SHP77 treated with DMSO at 0.1 percent for 48 hours (cell line): ENCODE measurements at places on chromosomes 5 and 9.

- no peak for DNase-seq
Measured at GRCh38 chr9:89139455-89139854, 39.2 kb downstream of the SHC3 start.

DNA sequence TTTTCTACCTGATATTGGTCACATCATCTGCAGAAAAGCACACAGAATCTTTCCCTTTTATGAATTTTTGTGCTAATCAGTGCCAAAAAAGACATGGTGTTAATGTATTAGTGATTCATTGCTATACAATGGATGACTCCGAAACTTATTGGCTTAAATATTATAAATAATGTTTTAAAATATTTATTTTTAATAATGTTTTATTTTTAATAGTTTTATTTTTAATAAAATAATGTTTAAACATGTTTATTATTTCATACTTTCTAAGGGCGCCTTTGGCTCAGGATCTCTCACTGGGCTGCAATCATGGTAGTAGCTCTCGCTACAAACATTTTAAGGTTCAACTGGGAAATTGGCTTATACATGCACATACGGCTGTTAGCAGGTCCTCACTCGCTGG is 65.7 kb downstream of the CDH12 start:
- no peak for DNase-seq

GRCh38 chr5:36301858-36302603 is at the start of gene RANBP3L:
TSS of gene RANBP3L (minus strand) at chr5:36301902. CDS start at chr5:36301416, 486 bp downstream.
- no peak for DNase-seq

GRCh38 chr9:107750741-107751566 is 261.4 kb upstream of the KLF4 start:
- DNase-seq: no peak

DNA sequence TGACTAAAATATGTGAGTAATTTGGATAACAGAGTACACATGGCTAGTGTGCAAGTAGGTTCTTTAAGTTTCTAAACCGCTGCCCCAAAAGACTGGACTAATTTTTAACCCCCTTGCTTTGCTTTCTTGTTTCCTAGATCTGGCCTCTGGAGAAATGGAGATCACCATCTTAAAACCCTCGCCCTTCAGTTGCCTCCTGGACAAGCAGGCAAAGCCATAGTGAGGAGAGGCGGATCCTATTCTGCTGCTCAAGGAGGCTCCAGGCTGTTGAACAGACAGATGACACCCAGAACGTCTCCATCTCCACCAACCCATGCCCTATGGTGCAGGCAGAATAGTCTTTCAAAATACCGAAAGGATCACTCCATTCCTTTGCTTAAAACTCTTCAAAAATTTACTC is 28.6 kb upstream of the ALDH1A1 start:
- no peak for DNase-seq

DNA sequence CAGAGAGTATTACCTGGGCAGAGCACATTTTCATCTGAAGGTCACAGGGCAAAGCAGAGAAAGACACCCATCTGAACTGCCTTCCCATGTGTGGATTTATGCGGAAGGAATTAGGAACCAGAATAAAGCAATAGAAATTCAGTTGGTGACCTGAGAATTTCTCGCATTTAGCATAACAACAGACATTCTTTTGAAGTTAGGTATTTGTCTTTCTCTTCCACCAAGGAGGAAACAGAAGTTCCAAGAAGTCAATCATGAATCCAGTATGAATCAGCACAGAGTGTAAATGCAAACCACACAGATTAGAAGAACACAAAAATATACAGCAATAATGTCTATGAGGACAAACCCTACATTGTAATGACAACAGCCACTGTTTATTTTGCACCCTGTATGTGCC is 515.2 kb upstream of the BRINP1 start:
- no peak for DNase-seq

DNA sequence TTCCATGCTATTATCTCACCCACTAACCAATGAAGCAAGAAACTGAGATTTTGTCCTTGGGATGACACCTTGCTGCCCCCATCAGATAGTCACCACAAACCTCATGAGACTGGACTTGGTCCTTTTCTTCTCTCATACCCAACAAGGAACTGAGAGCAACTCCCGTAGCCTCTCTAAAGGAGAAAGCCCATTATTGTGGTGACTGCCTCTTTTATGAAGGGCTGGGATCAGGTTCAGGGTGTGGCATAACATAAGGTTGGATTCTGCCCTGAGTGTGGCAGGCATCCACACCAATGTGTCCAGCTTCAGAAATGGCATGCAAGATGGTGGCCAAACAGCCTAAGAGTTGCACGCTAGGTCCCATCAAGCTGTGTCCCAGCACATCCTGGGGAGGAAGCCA is 1.3 kb upstream of the ACTL7A start:
- DNase-seq: no peak

GRCh38 chr5:137734962-137735554 is 831 bp downstream of the KLHL3 start:
- DNase-seq: peak; percentile 33

- DNase-seq: no peak
Measured at GRCh38 chr5:53906736-53907135, 346.3 kb downstream of the NDUFS4 start.

DNA sequence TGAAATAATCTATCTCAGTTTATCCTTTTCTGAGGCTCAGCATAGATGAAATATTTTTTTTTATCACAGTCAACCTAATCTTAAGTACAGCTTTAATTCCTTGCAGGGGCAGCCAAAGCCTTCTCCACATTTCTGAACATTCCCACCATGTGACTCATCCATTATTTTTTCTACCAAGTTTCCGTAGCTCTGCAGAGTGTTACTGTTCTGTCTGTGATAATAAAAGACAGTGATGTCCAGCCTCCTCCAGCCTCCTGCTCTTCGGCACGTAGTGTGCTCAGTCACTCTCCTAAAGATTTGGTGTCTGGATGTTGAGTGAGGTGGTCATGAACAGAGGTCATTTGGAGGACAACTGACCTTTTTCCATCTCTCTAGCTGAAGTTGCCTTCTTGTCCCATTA is 338.1 kb upstream of the ADAMTS16 start:
- no peak for DNase-seq

DNA sequence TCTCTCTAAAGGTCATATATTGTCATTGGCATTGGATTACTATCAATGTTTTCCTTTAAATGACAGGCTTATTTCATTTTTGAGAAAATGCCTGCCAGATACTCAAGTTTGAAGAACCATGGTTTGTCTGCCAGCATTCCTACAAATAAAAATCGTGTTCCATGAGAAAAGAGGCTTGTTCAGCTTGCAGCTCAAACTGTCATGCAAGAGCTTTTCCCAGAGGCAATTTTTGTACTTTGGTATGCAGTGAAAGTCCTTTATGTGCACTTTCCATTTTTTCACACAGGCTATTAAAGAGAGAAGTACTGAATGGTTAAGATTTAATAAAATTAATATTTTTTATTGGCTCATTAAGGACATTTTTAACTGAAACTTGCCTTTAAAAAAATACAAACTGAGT is 110.4 kb downstream of the FBXO4 start:
- DNase-seq: no peak

GRCh38 chr9:88533951-88534455 is 975 bp upstream of the NXNL2 start:
- no peak for DNase-seq

GRCh38 chr9:83505282-83505681 is 32.9 kb downstream of the FRMD3 start:
- peak; percentile 62 for DNase-seq

DNA sequence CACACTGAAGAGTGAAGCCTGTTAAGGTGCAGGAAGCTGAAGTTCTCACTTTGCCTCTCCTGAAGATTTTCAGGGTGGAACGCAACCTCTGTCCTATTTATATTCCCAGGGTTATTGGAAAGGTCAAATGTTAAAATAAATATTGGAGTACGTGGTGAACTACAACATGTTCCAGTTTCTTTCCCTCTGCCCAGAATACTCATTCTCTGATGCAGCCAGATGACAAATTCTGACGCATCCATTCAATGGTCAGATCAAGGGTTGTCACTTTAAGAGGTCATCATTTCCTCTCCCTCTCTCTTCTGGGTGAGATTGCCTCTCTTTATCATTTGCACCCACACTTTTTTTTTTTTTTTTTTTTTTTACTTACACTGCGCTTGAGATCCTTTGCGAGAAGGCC is 277.1 kb downstream of the BRINP1 start:
- DNase-seq: no peak

DNA sequence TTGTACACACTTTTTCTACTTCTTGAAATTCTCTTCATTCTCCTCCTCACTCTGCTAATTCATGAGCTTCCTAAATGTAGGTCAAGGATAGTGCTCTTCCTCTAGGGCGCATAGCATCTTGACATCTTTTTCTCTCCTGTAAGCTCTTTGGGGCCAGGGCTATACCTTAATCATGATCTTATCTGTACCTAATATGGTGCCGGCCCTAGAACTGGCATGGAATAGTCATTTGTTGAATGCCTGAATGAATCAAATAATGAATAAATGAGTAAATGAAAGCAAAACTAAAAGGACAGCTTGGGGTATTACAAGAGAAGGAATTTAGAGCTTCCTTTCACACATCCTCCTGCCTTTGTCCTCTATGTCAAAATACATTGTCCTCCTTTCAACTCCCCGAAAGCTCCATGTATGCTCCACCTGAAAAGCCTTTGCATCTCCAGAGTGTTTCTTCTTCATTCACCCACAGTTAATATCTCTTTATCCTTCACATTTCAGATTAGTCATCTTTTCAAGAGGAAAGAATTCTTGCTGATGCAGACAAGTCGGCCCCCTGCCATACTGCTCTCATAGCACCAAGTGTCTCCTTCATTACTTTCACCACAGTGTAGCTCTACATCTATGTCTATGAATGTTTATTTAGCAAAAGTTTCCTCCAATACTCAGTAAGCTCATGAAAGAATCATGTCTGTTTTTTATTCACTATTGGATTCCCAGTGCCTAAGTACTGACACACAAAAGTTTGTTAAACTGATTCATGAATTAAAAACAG is 16.4 kb upstream of the PPP2R2B start:
- no peak for DNase-seq

GRCh38 chr9:129693741-129694140 is 28.3 kb downstream of the PRRX2 start:
- no peak for DNase-seq

GRCh38 chr5:60410427-60410826 is 289.5 kb downstream of the DEPDC1B start:
- DNase-seq: no peak

- no peak for DNase-seq
Measured at GRCh38 chr9:87086221-87086818, 139.0 kb upstream of the GAS1 start.

DNA sequence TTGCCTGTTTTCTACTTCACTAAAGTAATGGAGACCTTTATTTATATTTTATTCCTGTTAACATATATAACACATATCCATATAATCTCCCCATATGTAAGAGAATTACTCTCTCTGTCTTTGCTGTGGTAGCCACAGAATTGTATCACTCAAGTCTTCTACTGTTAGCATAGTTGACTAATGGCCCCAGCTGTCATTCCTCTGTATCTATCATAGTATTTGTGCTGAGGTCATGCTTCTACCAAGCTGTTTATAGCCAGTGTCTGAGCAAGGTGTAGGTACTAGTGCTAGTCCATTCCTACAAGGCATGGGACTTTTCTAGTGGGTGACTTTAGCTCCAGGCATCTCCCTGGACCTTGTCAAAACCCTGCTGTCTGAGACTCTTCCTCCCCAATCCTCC is 244.1 kb downstream of the KIAA0825 start:
- no peak for DNase-seq

- no peak for DNase-seq
Measured at GRCh38 chr5:135973323-135974020, 18.7 kb upstream of the LECT2 start.

GRCh38 chr5:179253730-179254129 is 91.5 kb downstream of the ADAMTS2 start:
- no peak for DNase-seq

DNA sequence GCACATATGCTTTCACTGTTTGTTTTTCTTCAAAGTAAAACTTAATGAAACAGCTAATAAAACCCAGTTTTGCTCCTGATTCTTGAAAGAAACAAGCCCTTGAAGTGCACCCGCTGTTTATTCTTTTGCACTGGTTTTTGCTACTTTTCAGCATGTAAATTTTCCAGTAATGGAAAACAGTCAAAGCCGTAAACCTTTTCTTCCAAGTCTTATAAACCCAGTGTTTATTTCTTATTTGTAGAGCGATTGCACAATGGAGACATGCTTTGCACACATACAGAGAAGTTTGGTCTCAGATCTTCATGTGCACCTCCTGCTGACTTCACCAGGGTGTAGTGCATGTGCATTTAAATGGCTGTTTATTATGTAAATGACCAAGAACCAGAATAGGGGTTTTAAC is 51.8 kb downstream of the ATG10 start:
- no peak for DNase-seq

GRCh38 chr9:114546851-114547250 is 40.7 kb upstream of the ATP6V1G1 start:
- DNase-seq: no peak

DNA sequence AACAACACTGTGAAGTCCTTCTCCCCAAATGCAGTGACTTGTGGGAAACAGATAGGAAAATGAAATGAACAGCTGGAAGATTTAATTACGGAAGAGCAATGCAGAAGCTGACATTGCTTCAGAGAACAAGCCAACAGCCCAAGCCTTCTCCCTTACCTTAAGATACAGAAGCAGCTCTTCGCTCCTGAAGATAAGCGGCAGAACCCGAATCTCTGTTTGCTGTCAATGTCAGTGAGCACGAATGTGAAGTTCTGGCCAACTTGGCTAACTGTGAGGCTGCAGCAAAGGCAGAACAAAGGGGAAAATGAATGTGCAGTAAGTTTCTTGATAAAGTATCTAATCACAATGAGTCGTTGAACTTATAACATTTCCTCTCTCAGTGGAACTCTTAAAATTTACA is 172.4 kb downstream of the DENND1A start:
- no peak for DNase-seq

DNA sequence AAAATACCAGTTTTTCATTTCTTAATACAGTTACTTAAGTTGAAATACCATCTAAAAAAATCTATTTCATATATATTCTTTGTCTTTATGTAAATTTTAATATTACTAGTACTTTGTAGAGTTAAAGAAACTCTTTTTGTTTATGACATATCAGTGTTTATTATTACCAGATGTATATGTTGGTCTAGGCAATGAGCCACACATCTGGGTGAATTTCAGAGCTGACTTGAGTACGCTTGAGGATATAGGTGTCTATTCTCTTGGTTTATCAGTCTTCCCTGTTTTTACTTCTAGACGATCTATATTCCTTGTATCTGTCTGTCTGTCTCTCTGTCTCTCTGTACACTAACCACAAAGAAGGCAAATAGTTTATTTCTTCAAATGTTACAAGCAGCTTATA is 2.9 kb downstream of the SMAD5 start:
- no peak for DNase-seq

GRCh38 chr9:14272927-14273528 is 40.9 kb downstream of the NFIB start:
- no peak for DNase-seq

DNA sequence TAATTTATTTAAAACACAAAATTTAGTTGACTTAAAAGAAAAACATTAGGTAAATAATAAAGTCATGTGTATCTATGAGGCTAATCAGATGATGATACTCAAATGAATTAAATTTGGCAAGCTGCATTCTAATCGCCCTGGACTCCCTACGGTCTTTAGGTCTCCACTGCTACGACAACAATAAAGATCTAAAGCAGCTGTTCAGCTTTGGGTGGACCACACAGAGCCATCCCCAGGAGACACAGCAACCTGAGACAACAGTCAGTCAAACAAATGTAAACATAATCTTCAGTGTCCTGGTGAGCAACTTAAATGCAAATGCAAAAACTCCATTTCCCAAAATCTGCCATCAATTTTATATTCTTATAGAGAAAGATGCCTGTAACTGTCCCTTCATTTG is 65.5 kb downstream of the MCTP1 start:
- no peak for DNase-seq

- DNase-seq: no peak
Measured at GRCh38 chr5:73901043-73901442, 275.0 kb downstream of the ARHGEF28 start.
